ENCODE measurements at places on chromosomes 1 and 21.

- DNase-seq, result no peak
Measured at GRCh38 chr1:79928901-79929300, 922.4 kb upstream of the ADGRL4 start.

- DNase-seq, result peak; percentile 66
Measured at GRCh38 chr1:43073490-43074230, 98.4 kb downstream of the EBNA1BP2 start.

GRCh38 chr1:238953448-238954010 lies 432.8 kb upstream of the CHRM3 start:
- no peak for DNase-seq

DNA sequence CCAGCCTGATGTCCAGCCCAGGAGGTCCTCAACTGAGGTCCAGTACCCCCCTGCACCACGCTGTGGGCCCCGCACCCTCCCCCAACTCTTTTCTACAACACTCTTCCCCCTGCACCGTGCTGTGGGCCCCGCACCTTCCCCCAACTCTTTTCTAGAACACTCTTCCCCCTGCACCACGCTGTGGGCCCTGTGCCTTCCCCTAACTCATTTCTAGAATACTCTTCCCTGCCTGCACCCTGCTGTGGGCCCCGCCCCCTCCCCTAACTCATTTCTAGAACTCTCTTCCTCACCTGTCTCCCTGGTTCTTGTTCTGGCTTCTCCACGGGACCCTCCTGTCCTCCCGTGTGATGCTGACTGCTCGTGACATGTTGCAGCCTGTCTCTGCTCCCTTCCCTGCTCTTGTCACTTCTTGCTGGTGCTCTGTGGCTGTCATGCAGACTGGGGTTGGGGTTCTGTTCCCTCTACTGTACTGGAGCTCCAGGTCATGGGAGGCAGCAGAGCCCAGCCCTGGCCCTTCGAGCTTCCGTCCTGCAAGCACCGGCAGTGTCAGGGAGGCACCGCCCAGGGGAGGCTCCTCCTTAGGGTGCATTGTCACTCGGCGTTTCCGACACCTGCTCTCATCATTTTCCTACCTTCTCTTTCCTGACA lies 160.1 kb upstream of the COL6A1 start:
- no peak for DNase-seq

GRCh38 chr1:199029855-199030254 lies 391.0 kb downstream of the PTPRC start:
- no peak for DNase-seq
